Aorta (tissue), 5 donors: ENCODE measurements at places on chromosomes 2 and 18. TPM values are rescaled to one million over a fixed set of nuclear protein-coding genes. Genes with fewer than 3 reads are reported as not detected.

The CCDC148 gene
- 1.6 TPM for total RNA-seq

The MAL gene
- total RNA-seq = 1.2 TPM

The PAX8 gene
- total RNA-seq = 0.45 TPM

The C2orf42 gene
- 17.9 TPM for total RNA-seq

The CCDC121 gene
- total RNA-seq = 3.6 TPM

DNA sequence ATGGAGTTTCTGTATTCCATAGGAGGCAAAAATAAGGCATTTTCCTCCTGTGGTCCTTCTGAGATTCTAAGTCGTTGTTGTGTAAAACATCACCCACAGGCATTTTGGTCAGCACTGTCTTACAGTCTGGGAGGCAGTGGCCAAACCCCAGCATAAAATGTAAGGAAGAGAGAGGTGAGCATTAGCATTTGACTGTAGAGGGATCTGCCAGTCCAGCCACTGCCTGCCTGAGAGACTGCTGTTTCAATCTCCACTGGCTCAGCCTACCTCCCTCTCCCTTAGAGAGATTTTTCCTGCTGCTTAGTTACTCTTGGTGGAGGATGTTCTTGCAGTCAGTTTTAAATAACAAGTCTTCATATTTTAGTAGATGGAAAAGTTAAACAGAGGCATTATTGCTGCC is 77.0 kb downstream of the ARHGEF33 start:
- DNase-seq = no peak

DNA sequence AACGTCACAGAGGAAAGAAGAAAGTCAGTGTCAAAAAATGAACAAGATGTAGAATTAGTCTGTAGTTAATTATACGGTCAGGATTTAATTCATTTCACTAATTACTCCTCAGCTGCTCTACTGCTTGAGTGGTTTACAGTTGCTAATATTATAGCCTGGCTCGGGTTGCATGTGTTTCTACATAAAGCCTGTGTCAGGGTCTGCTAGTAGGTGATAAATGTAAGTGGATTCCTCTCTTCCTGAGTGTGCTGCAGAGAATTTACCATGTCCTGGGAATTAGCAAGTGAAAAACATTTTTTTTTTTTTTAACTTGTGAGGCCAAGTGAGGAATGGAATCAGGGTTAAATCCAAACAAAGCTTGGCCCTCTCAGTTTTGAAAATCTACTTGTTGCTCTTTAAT is 622.6 kb downstream of the EPHA4 start:
- no peak for DNase-seq

DNA sequence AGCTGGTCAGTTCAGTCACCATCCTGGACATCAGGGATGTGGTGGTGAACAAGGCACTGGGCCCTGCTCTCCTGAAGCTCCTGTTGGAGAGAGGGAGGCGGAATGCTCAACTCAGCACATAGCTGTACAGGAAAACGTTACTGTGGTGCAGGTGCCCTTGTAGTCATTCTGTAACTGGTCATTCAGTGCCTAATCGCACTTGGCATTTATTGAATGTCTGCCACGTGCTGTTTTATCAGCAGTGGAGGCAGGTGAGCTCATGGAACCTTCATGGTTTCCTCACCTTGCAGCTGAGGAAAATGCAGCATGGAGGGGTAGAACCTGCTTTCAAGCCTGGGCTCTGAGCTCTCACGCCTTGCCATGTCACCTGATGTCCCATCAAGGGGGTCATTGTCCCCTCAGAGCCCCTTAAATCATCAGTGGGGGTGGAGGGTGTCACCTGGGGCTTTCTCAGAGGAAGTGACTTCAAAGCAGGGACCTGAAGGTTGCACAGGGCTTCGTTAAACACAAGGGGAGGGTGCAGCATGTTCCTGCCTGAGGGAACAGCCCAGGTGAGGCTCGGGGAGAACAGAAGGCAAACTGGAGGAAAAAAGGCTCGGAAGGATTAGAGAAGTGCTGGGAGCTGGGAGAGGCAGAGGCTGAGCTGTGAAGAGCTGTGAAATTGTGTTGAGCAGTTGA is 56.0 kb upstream of the RPL31 start:
- DNase-seq = no peak

DNA sequence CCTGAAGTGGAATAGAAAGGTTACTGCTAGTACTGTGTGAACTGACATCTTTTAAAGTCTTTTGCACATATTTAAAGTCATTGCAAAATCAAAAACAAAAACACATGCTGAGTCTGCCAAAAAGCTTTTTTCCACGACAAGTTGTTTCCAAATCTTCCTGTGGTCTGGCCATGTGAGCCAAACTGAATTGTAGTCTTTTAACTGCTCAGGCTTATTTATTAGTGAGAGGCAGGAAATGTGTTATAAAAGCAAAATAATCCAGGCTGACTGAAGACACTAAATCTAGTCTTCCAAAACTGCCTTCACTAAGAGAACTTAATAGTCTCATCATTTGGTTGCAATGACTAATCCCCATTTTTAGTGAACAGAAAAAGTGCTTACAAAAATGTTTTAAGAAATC is 2.3 kb downstream of the KRCC1 start:
- DNase-seq = no peak

GRCh38 chr2:234595829-234596228 is 98.9 kb upstream of the ARL4C start:
- DNase-seq = no peak

GRCh38 chr18:68489013-68489792 is 225.7 kb downstream of the TMX3 start:
- DNase-seq = no peak

DNA sequence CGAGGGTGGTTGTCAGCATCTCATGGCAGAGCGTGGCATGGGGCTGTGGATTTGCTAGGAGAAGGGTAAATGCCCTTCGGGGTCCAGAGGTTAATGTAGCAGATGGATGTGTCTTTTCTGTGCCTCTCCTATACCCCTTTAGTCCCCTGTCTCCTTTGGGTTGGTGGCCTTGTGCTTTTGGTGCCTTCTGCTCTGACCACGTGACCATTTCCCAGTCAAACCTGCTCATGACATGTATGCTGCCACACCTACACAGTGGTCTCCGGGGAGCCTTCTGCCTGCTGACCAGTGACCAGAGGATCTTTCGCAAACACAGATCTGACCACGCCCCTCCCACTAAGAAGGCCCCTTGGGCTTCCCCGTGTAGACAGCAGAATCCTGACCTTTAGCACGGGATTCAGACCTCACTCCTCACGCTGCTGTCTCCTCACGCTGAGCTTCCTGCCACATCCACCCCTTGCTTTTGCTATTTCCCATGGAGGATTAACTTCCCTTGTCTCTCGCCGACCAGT is 116.2 kb downstream of the ACOXL start:
- DNase-seq = no peak

DNA sequence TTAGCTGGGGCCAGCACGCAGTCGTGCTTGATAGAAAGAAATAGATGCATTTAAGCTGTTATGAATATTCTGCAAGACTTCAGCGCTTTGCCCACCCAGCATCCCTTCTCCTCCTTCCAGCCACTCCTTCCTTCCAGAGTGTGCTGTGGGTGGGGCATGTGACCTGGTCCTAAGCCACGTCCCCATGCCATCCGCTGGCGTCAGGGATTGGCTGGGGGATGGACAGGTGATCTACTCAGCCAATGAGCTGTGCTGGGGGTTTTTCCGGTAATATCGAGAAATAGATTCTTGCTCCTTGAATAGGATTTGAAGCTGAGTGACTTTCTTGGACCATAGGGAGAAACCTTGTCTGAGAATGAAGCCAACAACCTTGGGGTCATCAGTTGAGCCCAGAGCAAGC is 4.8 kb upstream of the ZAP70 start:
- no peak for DNase-seq

DNA sequence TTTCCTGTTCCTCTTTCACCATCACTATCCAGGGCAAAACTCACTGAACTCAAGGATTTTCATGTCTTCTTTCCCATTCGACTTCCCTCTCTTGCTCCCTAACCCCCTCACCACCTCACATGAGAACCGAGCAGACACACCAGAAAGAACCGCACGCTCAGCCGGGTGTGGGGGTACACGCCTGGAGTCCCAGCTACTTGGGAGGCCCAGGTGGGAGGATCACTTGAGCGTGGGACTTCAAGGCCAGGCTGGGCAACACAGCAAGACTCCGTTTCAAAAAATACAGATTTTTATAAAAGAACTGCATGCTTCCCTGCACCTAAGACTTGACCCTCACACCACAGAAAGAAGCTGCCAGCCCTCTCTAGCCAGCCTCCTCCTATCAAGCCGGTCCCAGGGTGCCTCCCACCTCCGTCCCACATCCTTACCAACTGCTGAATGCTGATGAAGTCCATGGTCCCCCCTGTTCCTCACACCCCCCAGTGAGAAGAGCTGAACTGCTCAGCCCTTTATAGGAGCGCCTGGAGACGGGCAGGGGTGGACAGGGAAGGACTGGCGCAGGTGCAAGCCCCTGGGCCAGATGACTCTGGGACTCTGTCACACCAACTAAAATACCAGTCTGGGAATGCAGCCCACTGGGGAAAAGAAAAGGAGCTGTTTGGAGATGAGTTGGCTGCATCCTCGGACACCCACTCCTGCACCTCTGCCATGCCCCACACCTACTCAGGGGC is at the start of gene ANKRD23:
Gene ANKRD23 (minus strand): TSS at position 484 of the 731 bp plus-strand sequence. CDS start 29 bp downstream, at position 455.
- DNase-seq = no peak
